ENCODE measurements at places on chromosomes 3 and 15.

- no peak for DNase-seq
These were observed 44.3 kb upstream of the C3orf49 start for GRCh38 chr3:63774781-63775180.

DNA sequence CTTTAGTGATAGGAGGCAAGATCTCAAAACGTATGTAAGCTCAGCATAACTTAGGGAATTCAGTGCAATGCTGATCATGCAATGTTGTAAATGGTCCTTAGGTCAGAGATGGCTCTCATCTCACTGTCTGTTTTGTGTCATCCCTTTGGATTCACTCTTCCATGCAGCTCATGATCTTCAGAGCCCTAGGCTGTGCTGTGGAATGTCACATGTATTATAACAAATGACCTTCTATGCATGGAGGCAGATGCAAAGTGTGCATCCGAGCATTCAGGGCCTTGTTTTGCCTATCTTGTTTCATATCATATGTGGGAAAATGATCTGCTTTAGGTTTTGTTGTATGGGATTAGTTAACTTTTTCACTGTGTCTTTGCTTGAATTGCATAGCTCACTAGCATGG lies 40.5 kb upstream of the PDZRN3 start:
- no peak for DNase-seq

- DNase-seq, result no peak
These were observed 109.3 kb downstream of the ZIC1 start for GRCh38 chr3:147518465-147518864.

GRCh38 chr3:127525373-127525772 lies 65.2 kb downstream of the TPRA1 start:
- DNase-seq, result no peak

DNA sequence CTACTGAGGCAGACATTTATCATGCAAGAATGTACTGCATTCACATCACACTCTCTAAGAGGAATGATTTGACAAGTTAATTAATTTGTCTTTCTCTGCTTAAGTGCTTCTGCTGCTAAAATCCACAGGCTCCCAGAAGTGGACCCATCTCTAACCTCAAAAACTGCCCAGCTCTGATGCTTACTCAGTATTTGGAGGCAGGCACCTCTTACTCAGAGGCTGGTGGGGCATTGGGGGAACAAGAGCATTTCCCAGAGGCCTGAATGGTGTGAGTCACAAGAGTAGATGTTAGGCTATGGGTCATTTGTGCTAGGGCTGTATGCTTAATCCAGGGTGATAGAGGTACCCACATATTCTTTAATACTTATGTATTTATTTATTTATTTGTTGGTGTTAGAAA lies 34.4 kb upstream of the HCN4 start:
- DNase-seq, result no peak

DNA sequence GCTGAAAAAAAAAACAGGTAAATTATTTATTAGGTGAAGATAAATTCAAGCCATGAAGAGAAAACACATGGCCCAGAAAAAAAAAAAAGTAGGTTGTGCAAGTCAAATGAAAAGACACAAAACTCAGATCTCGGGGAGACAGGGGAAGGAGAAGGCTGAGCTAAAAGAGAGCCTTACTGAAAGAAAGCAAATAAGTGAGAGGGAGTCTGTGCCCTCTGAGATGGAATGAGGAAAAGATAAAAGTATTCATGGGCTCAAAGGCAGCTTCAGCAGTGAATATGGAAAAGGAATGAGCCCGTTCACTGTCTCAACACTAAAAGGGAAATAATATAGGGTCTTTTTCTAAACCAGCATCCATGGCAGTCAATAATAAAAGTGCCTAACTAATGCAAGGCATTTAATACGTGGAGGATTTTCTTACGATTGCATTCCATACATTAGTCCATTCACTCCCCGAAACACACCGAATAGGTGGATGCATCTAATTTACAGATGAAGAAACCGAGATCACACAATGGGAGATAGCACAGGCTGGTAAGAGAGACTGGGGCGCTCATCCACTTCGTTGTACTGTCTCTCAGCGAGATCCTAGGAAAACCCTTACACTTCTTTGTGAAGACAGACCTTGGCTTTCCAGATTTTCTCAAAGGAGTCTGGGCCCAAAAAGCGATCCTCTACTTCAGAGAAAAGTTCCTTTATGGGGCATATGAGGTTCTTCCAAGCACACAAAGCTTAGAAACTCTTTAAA lies 1.1 kb downstream of the TFDP2 start:
- no peak for DNase-seq

DNA sequence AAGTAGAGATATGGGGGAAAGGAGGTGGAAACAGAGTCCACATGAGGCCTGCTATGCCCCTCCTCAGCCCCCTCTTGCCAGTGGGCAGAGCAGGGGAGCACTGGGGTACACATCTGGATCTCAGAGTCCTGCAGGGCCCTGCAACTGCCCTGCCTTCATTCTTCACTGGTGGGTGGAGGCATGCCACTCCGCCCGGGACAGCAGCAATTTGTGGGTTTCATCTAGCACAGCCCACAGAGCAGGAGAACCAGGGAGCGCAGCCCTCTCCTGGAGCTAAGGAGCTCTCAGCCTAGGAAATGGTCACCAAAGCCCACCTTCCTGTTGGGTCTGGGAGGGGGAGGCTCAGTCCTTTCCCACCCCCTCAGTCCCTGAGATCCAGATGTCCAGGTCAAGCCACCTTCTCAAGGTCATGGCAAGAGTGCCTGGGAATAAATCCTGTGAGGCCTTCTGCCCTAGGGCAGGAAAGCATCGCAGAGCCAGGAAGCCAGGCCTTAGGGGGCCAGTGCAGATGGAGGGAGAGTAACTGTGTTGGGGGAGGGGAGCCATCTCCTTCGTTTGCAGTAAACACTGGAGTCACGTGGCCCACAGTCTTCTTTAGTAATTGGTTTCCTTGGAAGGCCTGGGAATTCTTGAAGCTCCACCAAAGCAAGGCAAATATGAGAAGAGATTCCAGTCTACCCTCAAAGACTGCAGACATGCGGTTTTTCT lies 31.0 kb downstream of the ANP32A start:
- DNase-seq, result no peak

DNA sequence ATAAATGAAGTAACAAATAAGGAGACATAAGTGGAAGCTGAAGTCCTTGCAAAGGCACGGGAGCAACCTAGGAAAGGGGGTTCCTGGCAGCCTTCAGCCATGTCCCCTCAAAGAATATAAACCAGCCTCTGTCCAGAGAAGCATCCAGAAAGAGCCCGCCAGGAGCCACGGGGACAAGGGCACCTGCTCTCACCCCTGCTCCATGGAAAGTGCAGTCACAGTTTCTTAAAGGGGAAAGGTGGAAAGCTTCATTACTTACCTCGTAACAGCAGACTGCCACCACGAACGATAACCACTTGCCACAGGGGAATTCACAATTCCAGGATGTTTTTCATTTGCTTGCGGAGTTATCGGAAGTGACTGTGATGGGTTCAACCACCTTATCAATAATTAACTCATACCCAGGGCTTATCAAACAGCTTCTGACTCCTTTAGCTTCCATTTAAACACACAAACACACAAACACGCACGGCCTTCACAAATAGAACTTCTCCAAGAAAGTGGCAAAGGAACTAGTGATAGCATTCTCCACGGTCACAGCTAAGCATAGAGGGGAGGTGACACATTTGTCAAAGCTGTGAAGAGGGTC lies 134.2 kb upstream of the IGF1R start:
- DNase-seq, result no peak

GRCh38 chr3:82957696-82958095 lies 1196.3 kb upstream of the GBE1 start:
- no peak for DNase-seq

DNA sequence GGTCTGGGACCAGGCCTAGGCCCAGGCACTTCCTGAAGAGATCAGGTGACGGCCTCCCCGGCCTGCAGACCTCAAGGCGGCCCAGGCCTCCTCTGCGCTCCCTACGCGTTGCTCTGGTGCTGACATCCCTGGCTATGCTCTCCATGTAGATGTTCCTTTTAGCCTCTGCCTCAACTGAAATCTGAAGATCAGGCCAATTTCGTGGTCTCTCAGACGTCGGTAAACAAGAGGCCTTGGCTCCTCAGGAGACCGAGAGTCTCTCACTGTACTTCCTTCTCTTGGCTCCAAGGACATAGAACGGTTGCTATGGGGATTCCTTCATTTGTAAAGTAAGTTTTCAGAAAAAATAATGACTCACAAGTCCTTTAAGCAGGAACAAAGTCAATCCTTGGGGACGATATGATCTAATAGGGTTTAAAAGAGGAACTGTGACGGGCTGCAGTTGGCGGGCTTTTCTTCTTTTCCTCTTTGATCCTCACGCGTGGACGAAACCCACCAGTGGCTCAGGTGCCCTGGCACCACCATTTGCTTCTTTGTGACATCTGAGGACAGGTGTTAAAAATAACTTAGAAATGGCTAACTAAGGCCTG lies 55.6 kb upstream of the CGNL1 start:
- DNase-seq, result no peak

- DNase-seq, result no peak
These were observed 319.1 kb downstream of the OXSM start for GRCh38 chr3:26108846-26109489.

DNA sequence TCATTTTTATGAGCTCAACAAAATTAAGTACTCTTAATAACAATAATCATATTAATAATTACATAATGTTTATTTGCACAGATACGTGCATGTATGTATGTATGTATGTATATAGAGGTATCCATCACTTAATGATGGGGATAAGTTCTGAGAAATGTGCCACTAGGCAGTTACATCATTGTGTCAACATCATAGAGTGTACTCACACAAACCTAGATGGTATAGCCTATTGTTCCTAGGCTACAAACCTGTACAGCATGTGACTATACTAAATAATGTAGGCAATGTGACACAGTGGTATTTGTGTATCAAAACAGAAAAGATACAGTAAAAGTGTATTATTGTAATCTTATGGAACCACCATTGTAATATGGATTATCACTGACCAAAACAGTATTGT lies 874.7 kb upstream of the GBE1 start:
- DNase-seq, result no peak
